ENCODE measurements at places on chromosomes 1 and 21. TPM values are rescaled to one million over a fixed set of nuclear protein-coding genes. Genes with fewer than 3 reads are reported as not detected.

The EXO1 gene
- 1.2 TPM for total RNA-seq

The TNNT2 gene
- total RNA-seq: not detected

The ATP1A4 gene
- total RNA-seq: not detected

The COL24A1 gene
- 0.27 TPM for total RNA-seq

The PLEKHM2 gene
- total RNA-seq: 19.3 TPM

The CXADR gene
- total RNA-seq: 2.0 TPM

The OR10J1 gene
- not detected for total RNA-seq

The MPL gene
- total RNA-seq: not detected

The SMIM11 gene
- 1.9 TPM for total RNA-seq

The UAP1 gene
- 109 TPM for total RNA-seq

The EIF3I gene
- 217 TPM for total RNA-seq

The RHD gene
- not detected for total RNA-seq

The HIVEP3 gene
- total RNA-seq: 1.1 TPM

The FMO5 gene
- total RNA-seq: 1.8 TPM

The PYGO2 gene
- total RNA-seq: 7.8 TPM

The LCE2B gene
- total RNA-seq: not detected

The SLAMF7 gene
- not detected for total RNA-seq

The KCNJ6 gene
- total RNA-seq: not detected

The SNRNP40 gene
- 112 TPM for total RNA-seq

The RIPK4 gene
- total RNA-seq: 0.45 TPM

The RCAN1 gene
- total RNA-seq: 39.7 TPM

The TRIM45 gene
- 3.3 TPM for total RNA-seq

The PLA2G2F gene
- total RNA-seq: not detected

The RNU1-3 gene
- total RNA-seq: under 0.01 TPM

The HMGN1 gene
- total RNA-seq: 165 TPM

The RBP7 gene
- not detected for total RNA-seq

The OR2T8 gene
- not detected for total RNA-seq

The ADAMTSL4 gene
- 13.0 TPM for total RNA-seq

The HLX gene
- total RNA-seq: 4.1 TPM

The PCAT6 gene
- total RNA-seq: not detected

The RAB7B gene
- total RNA-seq: 7.4 TPM

The LRRIQ3 gene
- total RNA-seq: 1.3 TPM

The C4BPA gene
- total RNA-seq: not detected

The NEK2 gene
- total RNA-seq: not detected

All from fibroblast of the aortic adventitia (primary cell).